CD4-positive, alpha-beta T cell treated with Interleukin-15 for 1 hour (primary cell): ENCODE measurements at places on chromosomes 6 and 20.

GRCh38 chr6:35280903-35281302, 16.7 kb upstream of the DEF6 start:
- DNase-seq = no peak

GRCh38 chr6:169723991-169724493, 258 bp downstream of the PHF10 start:
- peak; percentile 34 for DNase-seq

- DNase-seq = no peak
These were observed 2.6 kb upstream of the IYD start for GRCh38 chr6:150366118-150366778.

DNA sequence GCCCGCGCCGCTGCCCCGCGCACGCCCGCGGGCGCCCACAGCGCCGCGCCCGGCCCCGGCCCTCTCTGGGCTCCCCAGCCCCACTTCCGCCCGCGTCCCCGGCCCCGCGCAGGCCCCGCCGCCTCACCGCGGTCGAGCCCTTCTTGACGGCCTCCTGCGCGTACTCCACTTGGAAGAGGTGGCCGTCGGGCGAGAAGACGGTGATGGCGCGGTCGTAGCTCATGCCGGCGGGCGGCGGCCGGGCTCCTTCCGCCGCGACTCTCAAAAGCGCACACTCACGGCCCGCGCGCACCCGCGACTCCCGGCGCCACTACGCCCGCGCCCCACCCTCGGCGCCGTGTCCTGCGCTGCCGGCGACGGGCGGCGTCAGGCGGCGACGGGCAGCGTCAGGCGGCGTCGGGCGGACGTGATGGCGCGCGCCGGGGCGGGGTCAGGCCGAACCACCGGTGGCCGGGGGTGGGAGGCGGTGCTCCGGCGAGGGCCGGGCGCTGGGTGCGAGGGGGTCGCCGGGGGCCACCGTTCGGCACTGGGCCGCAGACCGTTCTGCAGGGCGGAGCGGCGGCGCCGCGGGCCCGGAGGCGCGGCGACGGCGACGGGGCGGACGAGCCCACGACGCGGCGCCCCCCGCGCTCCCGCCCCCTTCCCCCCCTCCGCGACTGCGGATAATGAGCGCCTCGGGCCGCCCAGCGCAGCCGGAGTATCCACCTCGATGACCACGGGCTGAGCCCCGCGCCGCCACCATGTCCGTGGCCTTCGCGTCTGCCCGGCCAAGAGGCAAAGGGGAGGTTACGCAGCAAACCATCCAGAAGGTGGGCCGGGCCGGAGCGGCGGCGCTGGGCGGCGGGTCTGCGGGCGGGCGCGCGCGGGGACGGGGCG, at the start of the genes PSMA7 and SS18L1:
TSS of gene PSMA7 (minus strand) at position 314 of the 876 bp plus-strand sequence. CDS start at position 223, 91 bp downstream.
TSS of gene SS18L1 (plus strand) at position 689 of the 876 bp plus-strand sequence. CDS start at position 741, 52 bp downstream.
- peak; percentile 84 for DNase-seq

GRCh38 chr6:163460307-163460782, 45.8 kb downstream of the QKI start:
- DNase-seq = no peak

- no peak for DNase-seq
These were observed 52.3 kb upstream of the L3MBTL3 start for GRCh38 chr6:129966125-129966524.

GRCh38 chr20:12414446-12415274, 497.0 kb downstream of the BTBD3 start:
- DNase-seq = no peak

DNA sequence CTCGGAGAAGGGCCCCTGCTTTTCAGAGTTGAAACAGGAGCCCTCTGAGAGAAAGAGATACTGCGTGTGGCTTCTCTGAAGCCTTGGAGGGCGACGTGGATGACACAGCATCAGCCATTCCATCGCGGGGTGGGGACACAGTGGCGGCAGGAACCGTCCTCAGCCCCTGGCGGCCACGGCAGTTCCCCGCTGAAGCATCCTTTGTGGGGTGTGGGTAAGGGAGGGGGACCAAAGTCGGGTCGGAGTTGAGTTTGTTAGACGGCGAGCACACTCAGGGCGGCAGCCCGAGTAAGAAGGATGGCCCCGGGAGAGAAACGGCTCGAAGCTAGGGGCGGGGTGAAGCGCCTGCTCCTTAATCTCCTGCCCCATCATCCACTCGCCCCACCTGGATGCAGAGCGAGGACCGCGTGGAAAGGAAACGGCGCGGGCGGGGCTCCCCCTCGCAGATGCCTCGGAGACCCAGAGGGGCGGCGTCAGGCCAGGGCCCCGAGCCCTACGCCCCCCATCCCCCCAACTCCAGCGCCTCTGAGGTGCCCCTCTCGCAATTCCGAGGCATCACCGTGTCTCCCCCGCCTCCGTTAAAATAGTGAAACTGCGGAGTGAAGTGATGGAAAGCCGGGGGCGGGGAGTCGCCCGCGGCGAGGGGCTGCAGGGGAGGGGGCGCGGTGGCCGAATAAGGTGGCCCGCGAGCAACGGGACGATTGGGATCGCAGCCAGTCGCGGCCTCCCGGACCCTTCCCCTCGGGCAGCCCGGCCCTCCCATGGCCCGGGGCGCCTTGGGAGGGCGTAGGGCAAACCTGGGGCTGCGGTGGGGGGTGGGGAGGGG, 796 bp upstream of the RREB1 start:
- peak; percentile 70 for DNase-seq

- DNase-seq = no peak
These were observed 142.3 kb upstream of the SLC22A16 start for GRCh38 chr6:110618591-110619267.

- peak; percentile 55 for DNase-seq
These were observed 5.4 kb upstream of the PLAGL1 start for GRCh38 chr6:144013486-144013909.

DNA sequence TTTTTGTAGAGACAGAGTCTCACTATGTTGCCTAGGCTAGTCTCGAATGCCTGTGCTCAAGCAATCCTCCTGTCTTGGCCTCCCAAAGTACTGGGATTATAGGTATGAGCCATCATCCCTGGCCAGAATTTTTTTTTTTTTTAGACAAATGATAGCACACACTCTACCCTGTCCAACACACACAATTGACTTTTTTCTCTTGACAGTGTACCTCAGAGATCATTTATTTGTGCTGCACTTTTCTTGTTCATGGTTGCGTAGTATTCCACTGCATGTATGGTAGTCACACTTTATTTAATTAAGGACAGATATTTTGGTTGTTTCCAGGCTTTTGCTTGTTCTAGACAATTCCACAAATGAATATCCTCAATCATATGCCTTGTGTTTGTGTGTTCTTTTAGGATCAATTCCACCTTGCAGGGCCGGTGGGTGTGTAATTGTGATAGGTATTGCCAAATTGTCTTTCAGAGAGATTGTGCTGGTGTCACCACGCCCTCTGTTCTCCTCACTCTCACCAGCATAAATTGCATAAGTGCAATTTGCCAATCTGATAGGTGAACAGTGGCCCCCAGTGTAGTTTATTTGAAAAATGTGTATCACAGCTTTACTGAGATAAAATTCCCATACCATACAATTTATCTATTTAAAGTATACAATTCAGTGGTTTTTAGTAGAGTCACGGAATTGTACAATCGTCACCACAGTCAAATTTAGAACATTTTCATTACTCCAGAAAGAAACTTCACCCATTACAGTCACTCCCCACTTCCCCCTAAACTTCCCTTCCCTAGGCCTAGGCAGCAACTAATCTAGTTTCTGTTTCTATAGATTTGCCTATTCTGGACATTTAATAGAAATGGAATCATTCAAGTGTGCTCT, 20.1 kb downstream of the SRC start:
- no peak for DNase-seq

- no peak for DNase-seq
These were observed 217.9 kb downstream of the TBX18 start for GRCh38 chr6:84546427-84546914.

DNA sequence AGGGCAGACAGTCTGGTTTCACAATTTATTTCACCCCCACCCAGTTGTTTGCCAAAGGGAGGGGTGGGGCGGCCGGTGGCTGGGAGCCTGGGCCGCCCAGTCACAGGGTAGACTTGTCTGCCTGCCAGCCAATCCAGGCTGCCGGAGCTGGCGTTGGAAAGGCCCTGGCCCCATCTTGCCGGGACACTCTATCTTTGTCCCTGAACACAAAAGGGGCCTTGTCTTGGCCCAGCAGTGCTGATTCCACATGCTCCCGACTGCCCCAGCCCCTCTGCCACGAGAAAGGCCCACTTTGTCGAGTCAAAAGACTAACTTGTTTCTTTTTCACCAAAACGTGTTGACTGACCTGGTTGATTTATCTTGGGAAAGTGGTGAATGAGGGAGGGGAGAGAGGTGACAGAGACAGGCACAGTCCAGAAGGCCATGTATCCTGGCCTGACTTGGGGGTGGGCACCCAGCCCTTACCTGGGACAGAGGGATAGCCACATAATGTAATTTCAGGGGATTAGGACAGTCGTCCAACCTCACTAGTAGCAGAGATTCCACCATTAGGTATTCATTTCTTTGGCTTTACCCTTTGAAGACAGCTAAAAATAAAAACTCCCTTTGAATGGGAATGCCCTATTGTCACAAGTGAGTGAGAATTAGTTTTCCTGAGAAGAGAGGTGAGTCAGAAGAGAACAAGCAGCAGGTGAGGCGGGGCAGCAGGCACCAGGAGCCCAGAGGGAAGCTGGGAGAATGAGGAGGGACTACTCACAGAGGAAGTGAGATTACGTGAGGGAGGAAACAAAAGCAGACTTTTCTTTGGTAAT, 67.0 kb upstream of the SIRPA start:
- no peak for DNase-seq

GRCh38 chr6:68758559-68758958, 123.5 kb downstream of the ADGRB3 start:
- DNase-seq = no peak

GRCh38 chr6:45595010-45595851, 217.5 kb upstream of the SUPT3H start:
- DNase-seq = no peak

- no peak for DNase-seq
These were observed 26.6 kb downstream of the PYGB start for GRCh38 chr20:25274481-25274880.

DNA sequence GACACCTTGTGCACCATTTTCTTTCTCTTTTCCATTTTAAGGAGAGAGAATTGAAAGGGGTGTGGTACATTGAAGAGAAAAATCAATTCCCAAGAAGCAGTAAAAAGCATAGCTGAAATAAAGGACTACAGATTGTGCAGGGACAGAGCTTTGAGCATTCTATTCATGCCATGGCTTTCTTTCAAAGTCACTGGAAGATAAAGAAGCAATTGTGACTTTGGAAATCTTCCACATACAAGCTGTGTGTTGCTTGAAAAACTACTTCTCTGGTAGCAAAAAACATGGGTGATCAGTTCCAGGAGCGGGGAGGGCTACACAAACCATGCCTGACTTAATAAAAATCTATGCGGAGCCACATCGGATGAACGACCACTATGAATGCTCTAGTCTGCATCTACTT, 230.2 kb upstream of the THEMIS start:
- no peak for DNase-seq

DNA sequence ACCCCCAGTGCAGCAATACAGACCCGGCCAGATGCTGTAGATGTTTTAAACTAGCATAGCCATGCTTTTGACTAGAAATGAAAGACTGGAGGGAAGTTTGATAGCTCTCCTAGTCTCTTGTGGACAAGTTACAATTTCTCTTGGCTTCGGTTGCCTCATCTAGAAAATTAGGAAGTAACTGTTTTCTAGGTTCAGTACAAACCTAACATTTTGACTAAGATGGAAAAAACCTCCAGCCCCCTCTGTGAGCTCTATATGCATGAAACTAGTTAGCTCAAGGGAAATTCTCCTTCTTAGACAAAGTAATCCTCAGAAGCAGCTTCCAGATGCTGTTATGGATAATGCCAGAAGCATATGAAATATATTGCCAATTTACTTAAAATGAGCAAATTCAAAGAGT, 86.6 kb downstream of the RNF144B start:
- DNase-seq = no peak

GRCh38 chr20:57944988-57945387, 235.2 kb upstream of the PMEPA1 start:
- DNase-seq = no peak

DNA sequence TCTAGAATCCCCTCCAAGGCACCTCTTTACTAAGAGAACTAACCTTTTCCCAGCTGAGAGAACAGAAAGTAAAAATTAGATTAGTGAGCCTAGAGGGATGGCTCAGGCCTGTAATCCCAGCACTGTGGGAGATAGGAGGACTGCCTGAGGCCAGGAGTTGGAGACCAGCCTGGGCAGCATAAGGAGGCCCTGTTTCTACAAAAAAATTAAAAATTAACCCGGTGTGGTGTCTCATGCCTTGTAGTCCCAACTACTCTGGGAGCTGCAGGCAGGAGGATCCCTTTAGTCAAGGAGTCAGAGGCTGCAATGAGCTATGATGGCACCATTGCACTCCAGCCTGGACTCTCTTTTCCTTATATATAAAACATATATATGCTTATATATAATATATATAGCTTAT, 5.5 kb upstream of the OOEP start:
- no peak for DNase-seq

DNA sequence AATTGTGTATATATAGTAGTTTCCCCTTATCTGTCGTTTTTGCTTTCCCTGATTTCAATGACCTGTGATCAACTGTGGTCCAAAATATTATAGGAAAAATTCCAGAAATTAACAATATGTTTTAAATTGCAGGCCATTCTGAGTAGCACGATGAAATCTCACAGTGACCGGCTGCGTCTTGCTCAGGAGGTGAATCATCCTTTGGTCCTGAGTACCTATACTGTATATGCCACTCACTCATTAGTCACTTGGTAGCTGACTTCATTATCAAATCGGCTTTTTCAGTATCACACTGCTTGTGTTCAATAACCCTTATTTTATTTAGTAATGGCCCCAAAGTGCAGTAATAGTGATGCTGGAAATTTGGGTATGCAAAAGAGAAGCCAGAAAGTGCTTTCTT, 728.3 kb upstream of the EYS start:
- no peak for DNase-seq

GRCh38 chr6:152993847-152994246, 8.7 kb downstream of the MTRF1L start:
- no peak for DNase-seq

- no peak for DNase-seq
These were observed 54.8 kb downstream of the CTCFL start for GRCh38 chr20:57470212-57470522.

GRCh38 chr20:36008461-36009035, 40.2 kb downstream of the CNBD2 start:
- DNase-seq = no peak

DNA sequence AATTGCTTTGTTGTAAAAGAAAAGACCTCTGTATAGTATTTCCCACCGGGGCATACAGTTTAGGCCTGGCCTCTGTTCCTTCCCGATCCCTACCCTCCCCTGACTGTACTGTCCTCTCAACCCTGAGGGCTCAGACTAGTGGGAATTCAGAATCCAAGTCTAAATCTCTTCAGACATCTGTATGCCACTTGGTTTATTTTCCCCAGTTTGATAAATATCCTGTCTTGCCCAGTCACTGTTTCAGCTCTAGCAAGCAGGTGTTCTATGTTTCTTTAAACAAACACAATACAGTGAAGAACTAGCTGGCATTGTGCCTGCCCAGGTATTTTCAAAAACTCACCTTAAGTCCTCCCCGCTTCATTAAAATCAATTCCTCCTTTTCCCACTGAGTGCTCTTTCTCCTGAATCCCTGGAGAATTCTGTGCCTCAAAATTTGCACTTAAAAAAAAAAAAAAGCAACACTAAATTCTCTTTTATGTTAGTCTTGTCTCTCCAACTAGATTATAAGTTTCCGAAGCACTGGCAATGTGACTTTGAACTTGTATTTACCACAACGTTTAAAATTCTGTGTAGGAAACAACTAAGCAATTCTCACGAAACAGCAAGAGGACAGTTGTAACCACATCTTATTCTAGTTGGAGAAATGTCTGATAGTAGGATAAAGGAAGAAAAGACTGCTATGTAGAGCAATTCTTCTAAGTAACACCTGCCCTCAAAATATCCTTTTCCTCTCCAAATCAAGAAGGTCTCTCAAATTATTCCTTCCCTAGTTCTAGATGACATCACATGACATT, 112.0 kb upstream of the CARMIL1 start:
- no peak for DNase-seq
